ENCODE measurements at places on chromosomes 1 and 21.

DNA sequence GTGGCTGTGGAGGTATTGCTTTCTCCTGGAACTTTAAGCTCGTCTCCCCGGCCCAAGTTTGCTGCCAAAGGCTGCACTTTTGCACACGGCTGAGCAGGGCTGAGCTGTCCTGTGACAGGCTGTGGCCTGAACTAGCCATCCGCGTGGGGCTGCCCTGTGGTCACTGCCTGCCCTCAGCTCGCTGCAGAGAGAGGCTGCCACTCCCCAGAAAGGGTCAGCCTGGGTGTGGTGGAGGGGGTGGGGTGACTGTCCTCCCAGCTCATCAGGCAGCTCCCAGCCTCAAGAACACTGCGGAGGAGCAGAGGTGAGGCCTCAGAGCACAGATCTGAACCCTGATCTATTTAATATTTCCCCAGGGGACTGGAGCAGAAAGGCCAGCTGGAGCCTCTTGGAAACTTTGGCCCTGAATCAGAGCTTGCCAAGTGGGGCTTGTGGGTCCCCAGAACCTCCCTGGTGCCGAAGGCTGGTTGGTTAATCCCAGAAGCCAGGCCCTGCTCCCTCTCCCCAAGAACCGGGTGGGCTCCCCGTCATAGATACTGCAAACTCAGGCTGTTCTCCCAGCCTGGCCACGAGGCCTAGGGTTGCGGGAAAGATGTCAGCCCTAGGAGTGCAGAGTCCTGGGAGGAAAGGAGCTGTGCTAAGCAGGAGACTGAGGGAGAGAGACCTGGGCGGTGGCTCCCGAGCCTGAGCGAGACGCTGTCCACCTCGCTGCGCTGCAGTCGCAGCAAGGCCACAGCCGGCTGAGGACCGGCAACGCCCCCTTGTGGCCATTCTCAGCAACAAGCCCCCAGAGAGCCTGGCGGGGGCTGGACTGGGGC lies 125.1 kb upstream of the IPO9 start:
- no peak for DNase-seq

DNA sequence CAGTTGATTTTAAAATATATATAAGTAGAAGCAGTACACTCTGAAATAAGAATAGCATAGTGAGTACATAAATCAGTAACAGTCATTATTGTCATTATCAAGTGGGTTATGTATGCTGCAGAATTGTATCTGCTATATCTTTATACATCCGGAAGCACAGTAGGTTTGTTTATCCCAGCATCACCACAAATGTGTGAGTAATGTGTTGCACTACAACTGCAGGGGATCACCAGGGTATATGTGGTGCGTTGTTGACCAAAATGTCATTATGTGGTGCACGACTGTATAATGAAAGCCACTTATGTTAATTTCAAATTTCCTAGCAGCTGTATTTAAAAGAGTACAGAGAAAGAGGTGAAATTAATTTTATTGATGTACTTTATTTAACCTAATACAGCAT lies 87.7 kb upstream of the GADD45A start:
- DNase-seq, result no peak

DNA sequence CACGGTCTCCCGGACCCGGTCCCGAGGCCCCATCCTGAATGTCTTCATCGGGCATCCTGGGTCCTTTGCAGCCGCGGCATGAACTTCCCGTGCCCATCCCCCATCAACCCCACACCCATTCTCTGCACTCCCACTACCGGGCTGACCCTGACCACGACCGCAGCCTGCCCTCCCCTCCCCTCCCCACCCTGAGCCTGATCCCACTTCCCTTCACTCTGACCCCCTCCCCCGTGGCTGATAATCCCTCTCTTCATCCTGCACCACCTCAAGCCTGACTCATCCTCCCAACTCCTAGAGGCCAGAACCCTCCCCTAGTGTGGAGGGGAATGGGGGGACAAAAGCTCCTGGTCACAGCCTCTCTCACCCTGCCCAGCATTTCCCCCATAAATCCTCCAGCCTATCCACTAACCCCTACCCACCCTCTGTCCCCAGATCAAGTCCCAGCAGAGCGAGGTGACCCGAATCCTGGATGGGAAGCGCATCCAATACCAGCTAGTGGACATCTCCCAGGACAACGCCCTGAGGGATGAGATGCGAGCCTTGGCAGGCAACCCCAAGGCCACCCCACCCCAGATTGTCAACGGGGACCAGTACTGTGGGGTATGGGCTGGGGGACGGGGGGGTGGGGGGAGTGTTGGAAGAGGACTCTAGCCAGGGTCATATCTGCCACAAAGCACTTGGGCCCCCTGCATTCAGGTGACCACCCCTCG lies 602 bp downstream of the SH3BGRL3 start:
- no peak for DNase-seq

DNA sequence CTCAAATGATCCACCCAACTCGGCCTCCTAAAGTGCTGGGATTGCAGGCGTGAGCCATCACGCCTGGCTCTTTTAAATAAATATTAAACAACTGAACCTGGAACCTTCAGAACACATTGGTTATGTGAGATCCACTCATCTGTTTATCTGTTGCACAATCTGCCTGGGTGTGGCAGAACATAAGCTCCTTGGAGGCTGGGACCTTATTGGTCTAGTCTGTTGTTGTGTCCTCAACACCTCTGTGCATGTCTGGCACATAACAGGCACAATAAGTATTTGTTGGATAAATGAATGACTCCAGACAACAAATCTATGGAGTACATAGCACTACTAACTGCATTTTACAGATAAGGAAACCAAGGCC lies 4.1 kb upstream of the NBL1 start:
- DNase-seq, result no peak

DNA sequence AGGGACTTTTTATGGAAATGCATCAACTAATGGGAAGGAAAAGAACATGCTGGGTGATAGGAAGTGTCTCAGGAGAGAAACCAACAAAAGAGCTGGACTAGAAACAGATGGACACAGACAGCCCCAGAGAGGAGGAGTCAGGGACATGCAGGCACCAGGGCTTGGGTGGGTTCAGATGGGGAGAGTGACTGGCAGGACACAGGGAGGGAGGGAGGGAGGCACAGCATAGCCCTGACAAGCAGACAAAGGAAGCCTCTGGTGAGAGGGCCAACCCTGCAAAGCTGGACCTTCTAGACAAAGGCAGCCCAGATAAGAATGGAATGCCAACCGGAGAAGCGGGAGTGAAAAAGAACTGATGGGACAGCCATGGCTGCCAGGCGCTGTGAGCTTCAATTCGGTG lies 568.8 kb downstream of the AJAP1 start:
- DNase-seq, result no peak

- no peak for DNase-seq
These were observed 78.9 kb downstream of the SLC66A1 start for GRCh38 chr1:19390901-19391595.

- no peak for DNase-seq
These were observed 51.9 kb upstream of the RHOU start for GRCh38 chr1:228683428-228683827.
